ENCODE measurements at places on chromosomes 5 and 9. TPM values are rescaled to one million over a fixed set of nuclear protein-coding genes. Genes with fewer than 3 reads are reported as not detected.

DNA sequence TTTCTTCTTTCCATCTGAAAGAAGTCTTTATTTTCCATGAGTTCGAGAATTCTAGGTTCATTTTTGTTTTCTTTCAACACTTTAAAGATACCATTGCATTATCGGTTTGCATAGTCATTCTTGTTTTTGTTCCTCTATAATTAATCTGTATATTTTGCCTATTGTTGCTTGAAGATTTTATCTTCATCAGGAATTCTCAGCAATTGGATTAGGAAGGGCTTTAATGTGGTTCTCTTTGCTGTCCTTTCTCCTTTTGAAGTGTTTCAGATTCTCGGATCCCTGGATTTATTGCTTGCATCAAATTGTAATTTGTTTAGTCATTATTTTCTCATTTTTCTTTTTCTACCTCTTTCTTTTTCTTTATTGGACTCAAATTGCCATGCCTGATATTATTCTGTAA, 609.8 kb downstream of the TLR4 start:
- DNase-seq, result no peak

GRCh38 chr5:175851311-175851710, 20.1 kb upstream of the CPLX2 start:
- no peak for DNase-seq

DNA sequence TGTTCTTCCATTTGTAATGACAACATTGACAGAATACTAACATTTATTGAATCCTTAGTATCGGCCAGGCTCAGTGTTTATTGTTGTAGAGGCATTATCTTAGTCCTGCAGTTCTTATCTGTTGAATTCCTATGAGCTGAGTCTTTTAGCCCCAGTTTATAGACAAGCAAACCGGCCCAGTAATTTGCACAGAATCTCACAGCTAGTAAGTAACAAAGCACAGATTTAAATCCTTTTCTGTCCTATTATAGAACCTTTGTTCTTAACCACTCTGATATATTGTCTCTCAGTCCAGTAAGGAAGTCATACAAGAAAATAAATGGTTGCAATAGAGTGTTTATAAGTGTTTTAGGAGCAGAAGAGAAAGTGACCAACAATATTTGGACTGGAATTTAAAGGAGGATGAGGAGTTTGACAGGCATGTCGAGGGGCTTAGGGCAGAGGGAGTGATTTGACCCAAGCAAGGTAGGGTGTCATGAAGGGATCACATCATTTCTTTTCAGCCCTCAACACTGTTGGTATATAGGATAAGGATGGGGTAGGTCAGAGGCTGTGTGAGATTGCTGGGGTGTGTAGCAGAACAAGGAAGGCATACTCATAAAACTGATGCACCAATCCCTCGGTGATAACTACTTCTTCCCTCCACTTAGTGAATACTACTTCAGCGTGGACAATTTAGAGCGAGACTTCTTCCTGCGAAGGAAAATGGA, 39.5 kb downstream of the LARP1 start:
- DNase-seq, result no peak

Gene ELAVL2
- polyA plus RNA-seq, result 3.7 TPM

DNA sequence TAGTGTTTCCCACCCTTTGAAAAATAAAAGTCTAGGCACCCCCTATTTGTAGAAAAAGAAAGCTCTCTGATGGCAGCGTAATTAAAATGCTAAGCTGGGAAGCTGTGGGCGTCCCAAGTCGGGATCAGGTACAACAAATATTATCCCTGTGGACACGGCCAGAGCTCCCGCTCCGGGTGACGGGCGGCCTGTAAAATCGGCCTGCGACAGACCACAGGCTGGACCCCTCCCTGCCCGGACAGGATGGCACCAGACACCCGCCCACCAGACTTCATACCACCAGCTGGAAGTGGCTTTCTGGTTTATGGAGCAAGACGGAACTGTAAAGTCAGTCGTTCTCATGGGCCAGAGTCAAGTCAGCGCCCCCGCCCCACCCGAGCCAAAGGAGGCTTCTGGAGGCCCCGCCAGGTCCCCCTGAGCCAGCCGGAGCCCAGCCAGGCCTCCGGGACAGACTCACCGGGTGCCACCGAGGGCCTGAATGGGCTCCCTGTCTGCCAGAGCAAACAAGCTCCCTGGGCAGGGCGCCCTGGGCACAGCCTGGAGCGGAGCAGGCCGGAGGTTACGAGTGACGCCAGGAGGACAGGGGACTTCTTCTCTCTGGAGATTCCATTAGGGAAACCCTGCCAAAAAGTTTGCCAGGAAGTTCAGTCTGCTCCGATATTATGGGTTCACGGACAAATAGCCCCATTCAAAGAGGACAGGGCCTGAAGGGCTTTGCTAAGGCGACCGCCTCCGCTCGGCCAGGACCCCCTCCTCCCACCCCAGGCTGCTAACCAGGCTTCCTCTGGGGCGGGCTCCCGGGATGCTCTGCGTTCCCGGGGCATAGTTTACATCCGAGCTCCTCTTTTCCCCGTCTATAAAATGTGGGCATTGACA, 173.7 kb downstream of the ERCC6L2 start:
- DNase-seq, result no peak

Gene C5
- polyA plus RNA-seq, result 14.7 TPM

GRCh38 chr9:77541055-77541454, 107.1 kb downstream of the GNA14 start:
- DNase-seq, result no peak

Gene MRPL41
- polyA plus RNA-seq, result 12.9 TPM
